ENCODE measurements at places on chromosomes 13 and 19. TPM values are rescaled to one million over a fixed set of nuclear protein-coding genes. Genes with fewer than 3 reads are reported as not detected.

The ADGRE2 gene
- 4.9 TPM for total RNA-seq

The SLC17A7 gene
- total RNA-seq, result 0.74 TPM

The FAAP24 gene
- total RNA-seq, result 0.98 TPM

The B3GNT8 gene
- 35.8 TPM for total RNA-seq

The HIPK4 gene
- 0.74 TPM for total RNA-seq

The C19orf73 gene
- not detected for total RNA-seq

The LGI4 gene
- total RNA-seq, result 32.9 TPM

The VSIG10L gene
- 20.1 TPM for total RNA-seq

The FBXL12 gene
- 39.8 TPM for total RNA-seq

The LILRA5 gene
- total RNA-seq, result 2.9 TPM

DNA sequence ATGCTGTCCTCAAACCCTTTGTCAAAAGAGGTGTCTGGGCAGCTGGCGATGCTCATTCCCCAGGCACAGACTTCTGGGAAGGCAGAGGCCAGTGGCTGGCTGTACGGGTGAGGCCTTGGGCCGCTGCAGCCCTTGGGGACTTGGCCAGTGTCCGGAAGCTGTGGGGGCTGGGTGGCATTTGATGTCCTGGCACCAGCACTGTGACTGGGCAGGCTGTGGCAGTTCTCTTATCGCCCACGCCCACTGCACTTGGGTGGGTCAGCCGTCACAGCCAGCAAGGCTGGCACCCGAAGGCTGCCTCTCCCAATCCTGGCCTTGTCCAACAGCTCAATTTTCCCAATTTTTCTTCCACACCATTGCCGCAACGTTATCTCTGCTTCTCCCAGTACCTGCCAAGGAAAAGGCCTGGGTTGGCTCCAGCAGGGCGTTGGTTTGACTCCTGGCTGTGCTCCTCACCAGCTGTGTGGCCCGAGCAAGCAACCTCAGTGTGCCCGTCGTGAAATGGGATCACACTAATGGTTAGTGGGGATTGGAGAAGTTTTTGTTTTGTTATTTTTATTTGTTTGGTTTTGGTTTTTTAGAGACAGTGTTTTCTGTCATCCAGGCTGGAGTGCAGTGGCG lies 12.7 kb upstream of the SLC44A2 start:
- no peaks in the 10 kb centered on the region for H3K36me3 ChIP-seq
- peaks cover 45% of the 10 kb centered on the region for H3K4me1 ChIP-seq
- no peaks in the 10 kb centered on the region for H3K27me3 ChIP-seq
- no peak overlapping the region for H3K4me3 ChIP-seq
- peak overlapping the region; percentile 51 for H3K27ac ChIP-seq

DNA sequence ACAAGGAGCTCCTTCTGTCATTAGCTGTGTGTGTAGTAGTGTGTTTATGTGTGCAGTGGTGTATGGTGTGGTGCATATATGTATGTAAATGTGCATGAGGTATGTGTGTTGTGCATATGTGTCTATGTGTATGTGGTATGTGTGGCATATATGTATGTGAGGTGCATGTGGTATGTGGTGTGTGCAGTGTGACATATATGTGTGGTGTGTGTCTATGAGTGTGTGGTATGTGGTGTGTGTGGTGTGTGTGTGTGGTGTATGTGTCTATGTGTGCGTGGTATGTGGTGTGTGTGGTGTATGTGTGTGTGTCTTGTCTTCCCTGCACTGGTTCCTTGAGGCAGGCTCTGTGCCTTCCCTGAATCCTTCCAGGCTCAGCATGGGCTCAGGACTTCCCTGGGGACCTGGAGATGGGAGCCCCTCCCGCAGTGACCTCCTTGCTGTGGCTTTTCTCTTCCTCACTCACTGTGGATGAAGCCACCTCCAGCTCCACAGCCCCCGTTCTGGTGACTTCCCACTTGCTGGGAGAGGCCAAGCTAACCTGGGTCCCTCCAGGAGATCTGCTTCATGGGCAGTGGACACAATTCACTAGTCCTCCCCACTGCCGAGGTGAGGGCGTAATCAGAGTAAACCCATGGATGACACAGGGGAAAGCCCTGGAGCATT lies 64.2 kb downstream of the CCDC70 start:
- no peak overlapping the region for H3K27ac ChIP-seq
- H3K4me1 ChIP-seq, result no peaks in the 10 kb centered on the region
- no peaks in the 10 kb centered on the region for H3K36me3 ChIP-seq

DNA sequence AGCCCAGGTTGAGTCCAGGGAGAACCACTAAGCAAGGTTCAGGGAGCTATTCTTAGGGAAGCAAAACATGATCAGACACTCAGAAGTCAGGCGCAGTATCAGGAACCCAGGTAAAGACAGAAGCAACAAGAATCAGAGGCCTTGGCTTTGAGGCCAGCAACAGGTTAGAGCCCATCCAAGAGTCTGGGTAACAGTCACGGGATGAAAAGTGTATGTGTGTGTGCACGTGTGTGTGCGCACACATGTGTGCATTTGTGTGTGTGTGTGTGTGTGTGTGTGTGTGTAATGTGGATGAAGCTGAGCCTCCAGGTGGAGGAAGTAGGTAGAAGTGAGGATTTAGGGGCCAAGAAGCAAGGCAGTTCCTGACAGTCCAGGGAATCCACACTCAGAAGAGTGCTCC lies 63.1 kb downstream of the CCNA1 start:
- no peak for DNase-seq
- no peak overlapping the region for H3K27ac ChIP-seq
- H3K4me1 ChIP-seq, result no peaks in the 10 kb centered on the region

DNA sequence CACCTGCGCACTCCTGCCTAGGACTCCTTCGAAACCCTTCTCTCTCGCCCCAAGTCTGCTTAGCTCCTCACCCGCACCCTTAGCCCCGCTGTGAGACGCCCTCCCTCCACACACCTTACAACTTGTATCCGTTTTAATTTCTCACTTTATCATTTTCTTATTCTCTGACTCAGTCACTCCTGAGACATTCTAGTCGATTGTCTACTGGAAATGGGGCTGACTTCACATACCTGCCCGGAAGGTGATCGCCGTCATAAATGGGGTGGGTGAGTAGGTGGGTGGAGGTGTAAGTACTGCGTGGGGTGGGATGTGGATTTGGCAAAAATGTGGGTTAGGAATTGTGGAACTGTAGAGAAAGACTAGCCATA lies 714 bp downstream of the NDFIP2 start:
- H3K4me3 ChIP-seq, result peak overlapping the region; percentile 72
- no peaks in the 10 kb centered on the region for H3K27me3 ChIP-seq
- no peaks in the 10 kb centered on the region for H3K36me3 ChIP-seq
- DNase-seq, result no peak

GRCh38 chr19:12159773-12160414 lies 3.0 kb upstream of the ZNF136 start:
- no peak overlapping the region for H3K4me3 ChIP-seq
- H3K27ac ChIP-seq, result no peak overlapping the region
- H3K27me3 ChIP-seq, result no peaks in the 10 kb centered on the region
- peaks cover 36% of the 10 kb centered on the region for H3K4me1 ChIP-seq
- no peaks in the 10 kb centered on the region for H3K36me3 ChIP-seq

GRCh38 chr19:8618751-8619150 lies 8.2 kb upstream of the ADAMTS10 start:
- no peak overlapping the region for H3K27ac ChIP-seq
- DNase-seq, result no peak
- no peaks in the 10 kb centered on the region for H3K36me3 ChIP-seq
- no peak overlapping the region for H3K4me3 ChIP-seq

- no peaks in the 10 kb centered on the region for H3K36me3 ChIP-seq
- peaks cover 14% of the 10 kb centered on the region for H3K4me1 ChIP-seq
- H3K4me3 ChIP-seq, result no peak overlapping the region
Measured at GRCh38 chr13:28326056-28326455, 168.9 kb downstream of the FLT1 start.

Measured in vagina (tissue), 2 donors.